AML-193 (cell line): ENCODE measurements at places on chromosomes 6 and 20.

GRCh38 chr6:33172688-33173534 lies 19.4 kb downstream of the COL11A2 start:
- DNase-seq, result no peak

DNA sequence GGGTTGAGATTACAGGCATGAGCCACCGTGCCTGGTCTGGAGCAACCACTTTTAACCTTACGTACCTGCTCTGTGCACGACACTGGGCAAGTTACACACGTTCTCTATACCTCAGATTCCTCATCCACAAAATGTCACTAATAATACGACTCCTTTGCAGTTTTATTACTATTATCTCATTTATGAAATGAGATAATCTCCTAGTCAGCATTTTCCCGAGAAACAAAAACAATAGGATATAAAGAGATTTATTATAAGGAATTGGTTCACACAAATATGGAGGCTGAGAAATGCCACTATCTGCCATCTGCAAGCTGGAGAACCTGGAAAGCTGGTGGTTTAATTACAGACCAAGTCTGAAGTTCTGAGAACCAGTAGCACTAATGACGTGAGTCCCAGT lies 12.0 kb upstream of the KIF13A start:
- DNase-seq, result no peak

DNA sequence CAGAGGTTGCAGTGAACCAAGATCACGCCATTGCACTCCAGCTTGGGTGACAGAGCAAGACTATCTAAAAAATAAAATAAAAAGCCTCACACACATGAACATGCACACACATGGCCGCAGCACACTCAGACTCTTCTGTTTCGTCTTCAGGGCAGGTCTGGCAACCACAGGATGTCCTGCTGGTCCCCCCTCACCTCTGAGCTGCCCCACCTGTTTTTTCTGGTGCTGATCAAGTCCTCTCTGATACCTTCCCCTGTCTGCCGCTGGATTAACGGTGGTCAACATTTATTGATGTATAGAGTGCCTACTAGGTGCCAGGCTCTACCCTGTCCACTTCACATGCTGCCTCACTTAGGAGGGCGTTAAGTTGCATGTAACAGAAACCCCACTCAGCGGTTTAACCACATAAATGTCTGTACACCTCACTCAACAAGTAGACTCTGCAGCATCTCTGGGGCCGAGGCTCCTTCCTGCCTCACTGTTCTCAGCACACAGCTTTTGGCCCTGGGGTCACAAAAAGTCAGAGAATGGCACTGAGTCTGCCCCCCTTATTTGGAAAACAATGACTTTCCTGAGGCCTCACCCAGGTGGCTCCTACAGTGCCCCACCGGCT lies 4.5 kb upstream of the AP5S1 start:
- no peak for DNase-seq

DNA sequence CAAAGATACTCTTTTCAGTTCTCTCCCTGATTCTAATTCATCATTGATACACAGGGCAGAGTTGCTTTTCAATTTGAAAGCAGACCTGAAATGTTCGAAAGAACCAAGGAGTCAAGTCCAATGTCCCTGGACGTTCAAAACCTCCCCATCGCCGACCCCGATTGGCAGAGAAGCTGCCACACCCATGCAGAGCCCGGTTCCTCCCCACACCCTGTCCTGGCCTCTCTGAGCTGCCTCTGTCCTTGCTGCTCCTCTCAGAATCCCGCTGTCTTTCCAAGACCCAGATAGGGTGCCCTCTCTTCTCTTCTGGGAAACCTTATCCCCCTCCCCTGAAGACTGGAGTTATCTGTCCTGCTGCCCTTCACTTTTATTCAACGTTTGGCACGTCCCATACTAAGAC lies 52.3 kb upstream of the CITED2 start:
- DNase-seq, result no peak

GRCh38 chr20:60428651-60429050 lies 470.4 kb downstream of the CDH26 start:
- no peak for DNase-seq

GRCh38 chr20:19921284-19921793 lies 95.8 kb upstream of the NAA20 start:
- no peak for DNase-seq

GRCh38 chr6:33289784-33290315 lies 449 bp downstream of the PFDN6 start:
- DNase-seq, result no peak

- DNase-seq, result no peak
Observed at GRCh38 chr6:118577972-118578371, 29.9 kb downstream of the PLN start.

GRCh38 chr20:63155266-63156165 lies 60.4 kb downstream of the YTHDF1 start:
- no peak for DNase-seq

GRCh38 chr6:158175111-158175510 lies 7.0 kb downstream of the GTF2H5 start:
- no peak for DNase-seq

DNA sequence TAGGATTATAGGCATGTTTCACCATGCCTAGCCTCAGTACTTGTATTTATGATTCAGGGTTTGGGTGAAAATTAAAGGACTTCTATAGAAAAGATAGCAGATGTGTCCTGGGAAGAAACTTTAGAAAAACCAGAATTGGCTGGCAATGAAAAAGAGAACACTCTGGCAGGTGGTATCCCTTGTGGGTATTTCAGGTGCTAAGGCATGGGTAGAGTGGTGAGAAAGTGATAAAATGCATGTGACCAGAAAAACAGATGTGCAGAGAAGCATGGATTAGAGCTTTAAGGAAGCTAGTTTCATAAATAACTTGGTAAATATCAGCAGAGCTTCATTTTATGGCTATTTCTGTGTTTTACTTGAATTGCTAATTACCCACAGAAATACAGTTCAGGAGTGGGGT lies 622.2 kb downstream of the DOK5 start:
- no peak for DNase-seq

DNA sequence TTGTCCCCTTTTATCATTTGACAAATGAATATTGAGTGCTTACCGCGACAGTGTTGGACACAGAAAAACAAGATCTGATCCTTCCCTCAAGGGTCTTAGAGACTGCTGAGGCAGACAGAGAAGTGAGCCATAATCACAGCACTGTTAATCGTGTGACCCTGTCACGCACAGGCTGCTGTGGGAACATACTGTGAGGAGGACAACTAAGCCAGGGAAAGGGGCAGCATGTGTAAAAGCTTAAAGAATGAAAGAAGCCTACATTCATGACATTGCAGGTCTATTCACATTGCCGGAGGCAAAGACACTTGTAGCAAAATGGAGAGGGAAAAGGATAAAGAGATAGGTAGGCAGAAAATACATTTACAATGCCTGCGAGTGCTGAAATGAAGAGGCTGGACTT lies 32.7 kb downstream of the TRDN start:
- DNase-seq, result no peak

DNA sequence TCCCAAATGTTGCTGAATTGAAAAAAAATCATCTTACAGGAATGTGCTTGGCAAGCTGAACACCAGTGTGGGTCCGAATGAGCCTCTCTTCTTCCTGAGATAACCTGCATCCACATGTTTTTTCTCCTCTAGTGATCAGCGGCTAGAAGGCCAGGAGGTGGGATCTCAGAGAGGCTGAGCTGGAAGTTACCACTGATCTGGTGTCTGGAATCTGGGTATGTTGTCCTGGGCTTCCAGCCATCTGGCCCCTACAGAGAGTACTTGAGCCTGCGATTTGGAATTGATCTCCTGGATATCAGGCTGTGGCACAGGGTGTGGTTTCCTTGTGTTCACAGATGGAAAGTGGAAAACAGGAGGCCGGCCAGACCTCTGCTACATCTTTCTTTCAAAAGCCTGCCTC lies 35.9 kb downstream of the SULF2 start:
- no peak for DNase-seq

DNA sequence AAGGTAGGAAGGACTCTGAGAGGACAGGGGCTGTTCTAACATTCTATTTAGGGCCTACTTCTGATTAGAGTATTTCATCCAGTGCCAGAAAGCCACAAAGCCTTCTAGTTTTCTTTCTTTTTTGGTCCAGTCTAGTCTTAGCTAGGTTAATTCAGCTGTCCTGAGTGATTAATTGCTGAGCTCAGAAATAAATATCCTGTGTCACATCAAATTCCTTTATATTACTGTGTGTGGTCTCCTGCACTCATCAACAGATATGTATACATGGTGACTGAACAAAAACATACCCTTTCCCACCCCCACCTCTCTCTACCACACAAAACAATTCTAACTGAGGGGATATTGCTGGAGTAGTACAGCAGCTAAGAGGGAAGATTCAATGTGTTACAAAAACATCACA lies 601.5 kb upstream of the NRSN1 start:
- no peak for DNase-seq

DNA sequence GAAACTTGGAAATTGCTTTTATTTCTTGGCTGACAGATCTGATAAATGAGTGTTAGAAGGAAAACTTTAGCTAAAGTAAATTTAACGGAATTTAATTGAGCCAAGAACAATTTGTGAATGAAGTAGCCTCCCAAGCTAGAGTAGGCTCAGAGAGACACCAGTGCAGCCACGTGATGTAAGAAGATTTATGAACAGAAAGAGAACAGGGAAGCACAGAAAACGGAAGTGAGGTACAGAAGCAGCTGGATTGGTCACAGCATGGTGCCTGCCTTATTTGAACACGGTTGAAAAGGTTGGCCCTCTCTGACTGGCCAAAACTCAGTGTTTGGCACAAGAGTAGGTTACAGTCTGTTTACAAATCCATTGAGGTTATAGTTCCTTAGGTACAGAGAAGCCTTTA lies 29.5 kb upstream of the IFNGR1 start:
- no peak for DNase-seq

DNA sequence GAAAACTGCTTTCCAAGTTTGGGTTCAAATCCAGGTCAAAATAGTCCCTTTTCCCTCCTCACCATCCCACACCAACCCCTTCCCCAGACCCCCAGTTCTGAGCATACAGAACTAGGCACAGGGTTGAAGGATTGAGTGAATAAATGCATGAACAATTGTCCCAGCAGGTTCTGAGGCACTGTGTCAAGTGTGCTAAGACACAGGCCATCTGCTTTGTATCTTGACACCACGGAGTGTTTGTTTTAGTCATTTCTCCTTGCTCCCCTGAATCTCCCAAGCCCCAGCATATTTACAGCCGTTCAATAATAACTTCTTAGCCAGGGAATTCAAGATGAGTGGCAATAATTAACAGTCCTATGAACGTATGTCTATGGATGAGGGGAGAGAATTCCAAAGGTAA lies 102.8 kb upstream of the JARID2 start:
- no peak for DNase-seq

DNA sequence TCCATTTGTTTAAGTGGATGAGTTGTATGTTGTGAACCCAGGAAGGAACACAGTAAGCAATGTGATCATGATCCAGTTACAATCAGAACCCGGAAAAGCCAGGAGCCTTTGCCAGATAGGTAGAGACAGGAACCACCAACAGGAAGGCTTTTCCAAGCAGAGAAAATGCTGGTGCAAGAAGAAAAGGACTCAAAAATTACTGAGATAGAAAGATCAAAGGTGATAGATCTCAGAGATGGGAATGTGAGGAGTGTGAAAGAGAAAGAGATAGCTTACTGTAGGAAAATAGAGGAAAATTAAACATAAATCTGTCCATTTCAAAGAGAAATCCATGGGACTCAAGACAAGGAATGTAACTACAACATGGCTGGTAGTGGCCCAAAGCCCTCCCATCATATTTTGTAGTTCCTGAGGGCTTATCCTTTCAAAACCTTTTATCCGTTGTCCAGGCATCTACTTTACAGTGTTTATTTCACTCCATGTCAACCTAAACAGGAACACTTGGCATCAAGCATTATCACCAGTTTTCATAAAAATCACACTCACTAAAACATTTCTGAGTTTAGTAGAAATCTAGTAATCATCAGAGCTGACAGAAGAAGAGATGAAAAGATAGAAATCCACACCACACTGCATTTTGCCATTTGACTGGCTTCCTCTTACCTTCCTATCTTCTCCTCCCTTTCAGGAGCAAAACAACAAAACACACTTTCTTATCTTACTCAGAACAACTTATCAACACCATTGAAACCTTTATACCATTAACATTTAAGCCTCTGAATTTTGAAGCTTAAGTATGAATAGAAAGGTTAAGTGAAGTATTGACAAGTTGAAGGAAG lies 44.5 kb upstream of the STXBP5 start:
- no peak for DNase-seq

DNA sequence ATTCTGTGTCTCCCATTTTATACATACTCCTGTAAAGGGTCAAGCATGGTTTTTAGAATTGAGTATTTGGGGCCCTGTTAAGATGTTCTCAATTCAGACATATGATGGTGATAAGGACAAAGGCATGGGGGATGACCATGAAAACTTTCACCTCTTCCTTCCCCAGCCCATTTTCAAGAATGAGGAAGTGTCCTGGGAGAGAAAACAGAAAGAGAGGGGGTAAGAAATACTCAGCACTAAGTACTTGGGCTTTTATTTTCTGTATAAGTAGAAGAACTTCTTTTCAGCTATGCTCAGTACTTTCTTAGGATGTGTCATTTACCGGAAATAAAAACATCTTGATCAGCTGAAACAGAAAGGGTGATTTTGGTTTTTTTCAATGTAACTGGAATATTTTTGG lies 10.9 kb upstream of the MBOAT1 start:
- peak; percentile 56 for DNase-seq

DNA sequence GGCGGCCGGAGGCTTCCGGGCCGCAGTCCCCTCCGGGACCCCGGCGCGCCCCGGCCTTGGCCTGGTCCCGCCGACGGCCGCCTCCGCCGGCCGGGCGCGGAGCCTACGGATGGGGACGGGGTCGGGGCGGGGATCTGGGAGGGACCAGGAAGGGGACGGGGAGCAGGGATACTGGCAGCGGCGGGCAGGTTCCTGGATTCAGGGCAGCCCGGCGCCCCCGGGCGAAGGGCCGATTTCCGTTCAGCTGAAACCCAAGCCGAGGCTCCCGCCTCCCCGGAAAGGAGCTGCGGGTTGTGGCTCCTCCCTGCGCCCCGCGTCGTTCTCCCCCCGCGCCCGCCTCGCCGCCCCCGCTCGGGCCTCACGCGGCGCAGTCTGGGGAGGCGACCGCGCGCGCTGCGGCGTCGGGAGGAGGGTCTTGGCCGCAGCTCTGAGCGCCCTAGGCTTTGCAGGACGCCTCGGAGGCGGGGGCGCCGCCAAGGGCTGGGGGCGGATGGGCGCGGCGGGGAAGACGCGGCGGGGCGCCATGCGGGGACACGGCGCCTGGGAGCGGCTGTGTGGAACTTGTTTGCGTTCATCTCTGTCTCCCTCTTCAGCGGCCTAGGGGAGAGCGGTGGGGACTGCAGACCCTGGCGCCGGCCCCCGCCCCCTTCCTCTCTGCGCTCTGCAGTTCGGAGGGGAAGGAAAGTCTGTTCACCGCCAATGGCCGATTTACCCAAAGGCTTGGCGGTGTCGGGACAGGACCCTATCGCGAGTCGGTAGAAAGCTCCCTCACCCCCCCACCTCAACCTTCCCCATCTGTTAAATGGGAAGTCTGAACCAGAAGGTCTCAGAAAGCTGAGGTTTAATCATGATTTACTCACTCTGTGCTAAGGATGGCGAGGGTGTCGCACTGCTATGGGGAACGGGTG lies 22.7 kb upstream of the TMEM181 start:
- DNase-seq, result no peak

- DNase-seq, result no peak
Observed at GRCh38 chr6:100379386-100379785, 85.3 kb downstream of the SIM1 start.

- peak; percentile 76 for DNase-seq
Observed at GRCh38 chr6:109069746-109070145, 24.9 kb downstream of the SESN1 start.
